Thymus (tissue), 14 donors: ENCODE measurements at places on chromosomes 5 and 9. TPM values are rescaled to one million over a fixed set of nuclear protein-coding genes. Genes with fewer than 3 reads are reported as not detected.

GRCh38 chr9:120926397-120926928 lies at the start of gene TRAF1:
Gene TRAF1 (minus strand): TSS chr9:120926796. CDS start chr9:120926075, 721 bp downstream.
- no peak for DNase-seq

- DNase-seq: no peak
These were observed 154.5 kb downstream of the PAPPA start for GRCh38 chr9:116308076-116308475.

DNA sequence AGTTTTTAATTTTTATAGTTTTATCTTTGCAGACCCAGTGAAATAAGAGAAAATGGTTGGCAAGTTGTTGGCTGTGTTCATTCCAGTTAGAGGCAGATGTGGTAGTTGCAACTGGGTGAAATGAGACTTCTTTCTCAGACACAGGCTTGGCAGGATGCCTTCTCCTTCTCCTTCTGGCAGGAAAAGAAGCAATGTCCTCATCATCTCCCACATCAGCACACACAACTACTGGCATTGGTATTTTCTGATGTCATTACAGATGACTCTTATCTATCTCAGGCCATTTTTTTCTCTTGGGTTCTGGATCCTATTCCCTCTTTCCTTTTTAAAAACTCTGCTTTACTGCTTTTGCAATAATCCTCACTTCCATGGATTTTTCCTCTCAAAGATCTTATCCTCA lies 103.3 kb upstream of the EDIL3 start:
- DNase-seq: no peak

- no peak for DNase-seq
These were observed 147.5 kb downstream of the CAVIN4 start for GRCh38 chr9:100725371-100725770.

Gene LECT2
- not detected for polyA plus RNA-seq

Gene GALNT12
- polyA plus RNA-seq: 7.3 TPM
